ENCODE measurements at places on chromosomes 16 and 17.

DNA sequence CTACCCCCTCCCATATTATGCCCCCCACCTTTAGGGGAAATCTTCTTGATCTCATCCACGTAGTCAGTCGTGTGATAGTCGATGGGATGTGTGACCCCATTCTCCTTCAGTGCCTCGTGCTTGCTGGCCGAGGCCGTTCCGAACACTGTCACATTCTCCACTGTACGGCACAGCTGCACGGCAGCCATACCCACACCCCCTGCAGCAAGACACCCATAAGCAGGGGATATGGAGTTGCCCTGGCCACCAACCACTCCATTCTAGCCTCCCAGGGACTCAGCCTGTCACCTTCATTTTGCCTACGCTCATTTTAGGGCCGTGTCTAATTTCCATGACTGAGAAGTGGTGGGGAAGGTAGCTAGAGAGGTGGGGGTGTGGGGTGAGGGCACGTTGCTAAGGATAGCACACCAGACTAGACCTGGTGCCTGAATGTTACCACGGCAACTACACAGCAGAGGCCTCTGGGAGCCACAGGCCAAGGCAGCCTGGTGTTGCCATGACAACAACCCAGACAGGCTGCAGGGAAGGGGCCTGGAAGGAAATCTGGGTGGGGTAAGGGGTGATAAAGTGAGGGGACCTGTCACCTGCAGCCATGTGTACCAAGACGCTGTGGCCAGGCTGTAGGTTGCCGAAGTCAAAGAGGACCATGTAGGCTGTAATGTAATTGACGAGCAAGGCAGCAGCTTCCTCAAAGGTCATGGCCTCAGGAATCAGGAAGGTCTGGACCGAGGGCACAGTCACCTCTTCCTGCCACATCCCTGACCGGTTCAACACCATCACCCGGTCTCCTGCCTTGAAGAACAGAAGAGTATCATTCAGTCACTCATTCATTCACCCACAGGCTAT lies 4.0 kb downstream of the VAT1 start:
- DNase-seq: peak; percentile 31

DNA sequence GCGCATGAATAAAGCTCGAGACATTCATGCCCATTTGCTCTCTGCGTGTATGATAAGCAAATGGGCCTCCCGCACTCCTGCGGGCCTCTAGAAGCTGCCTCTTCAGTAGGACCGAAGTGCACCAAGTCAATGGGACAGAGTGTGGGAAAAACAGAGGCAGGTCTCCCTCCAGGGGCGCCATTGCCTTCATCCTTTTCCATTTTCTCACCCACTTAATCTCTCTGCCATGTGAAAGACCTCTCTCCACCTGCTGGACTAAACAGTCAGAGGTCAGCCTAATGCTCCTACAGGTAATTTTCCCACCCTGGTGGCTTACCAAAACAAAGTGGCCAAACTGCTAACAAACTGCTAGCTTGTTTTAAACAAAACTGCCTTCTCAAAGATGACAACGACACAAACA lies 210.9 kb downstream of the ZFHX3 start:
- DNase-seq: no peak

DNA sequence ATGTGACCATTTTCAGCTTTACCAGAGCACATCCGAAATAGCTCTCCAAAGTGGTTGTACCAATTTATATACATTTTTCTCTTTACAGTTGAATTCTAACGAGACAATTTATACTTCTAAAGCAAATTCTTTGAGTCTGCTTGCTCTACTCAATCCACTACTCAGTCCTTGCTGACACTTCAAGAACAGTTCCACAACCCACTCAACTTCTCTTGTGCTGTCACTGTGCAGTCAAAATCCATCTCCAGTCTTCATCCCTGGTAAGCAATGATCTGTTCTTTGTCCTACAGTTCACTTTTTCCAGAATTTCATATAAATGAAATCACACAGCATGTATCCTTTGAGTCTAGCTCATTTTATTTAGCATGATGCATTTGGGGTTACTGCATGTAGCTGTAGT lies 30.6 kb downstream of the NETO2 start:
- DNase-seq: no peak

GRCh38 chr16:57522960-57523359 lies 13.4 kb downstream of the CCDC102A start:
- no peak for DNase-seq

DNA sequence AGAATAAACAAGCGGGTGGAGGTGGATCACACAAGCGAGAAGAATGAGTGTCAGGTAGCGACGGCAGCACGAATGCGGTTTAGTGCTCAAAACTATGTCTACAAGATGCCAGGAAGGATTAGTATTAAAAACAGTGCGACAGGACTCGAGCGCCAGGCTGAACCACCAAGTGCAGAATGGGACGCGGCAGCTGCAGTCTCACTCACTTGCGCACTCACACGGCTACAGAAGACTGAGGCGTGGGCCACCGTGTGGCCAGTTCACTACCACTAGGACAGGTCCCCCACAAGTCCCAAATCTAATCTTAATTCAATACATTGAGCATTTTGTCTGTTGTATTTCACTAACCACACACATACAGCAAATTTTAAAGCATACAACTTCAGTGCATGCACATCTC lies 35.7 kb upstream of the TRAP1 start:
- DNase-seq: no peak

GRCh38 chr17:2682176-2682938 lies 29.2 kb downstream of the CLUH start:
- peak; percentile 14 for DNase-seq

- DNase-seq: no peak
Observed at GRCh38 chr17:63753215-63753614, 11.6 kb upstream of the STRADA start.

- no peak for DNase-seq
Observed at GRCh38 chr17:10598621-10599020, 49.2 kb upstream of the MYH2 start.
